Retinal pigment epithelial cell (primary cell): ENCODE measurements at places on chromosomes 7 and 10.

DNA sequence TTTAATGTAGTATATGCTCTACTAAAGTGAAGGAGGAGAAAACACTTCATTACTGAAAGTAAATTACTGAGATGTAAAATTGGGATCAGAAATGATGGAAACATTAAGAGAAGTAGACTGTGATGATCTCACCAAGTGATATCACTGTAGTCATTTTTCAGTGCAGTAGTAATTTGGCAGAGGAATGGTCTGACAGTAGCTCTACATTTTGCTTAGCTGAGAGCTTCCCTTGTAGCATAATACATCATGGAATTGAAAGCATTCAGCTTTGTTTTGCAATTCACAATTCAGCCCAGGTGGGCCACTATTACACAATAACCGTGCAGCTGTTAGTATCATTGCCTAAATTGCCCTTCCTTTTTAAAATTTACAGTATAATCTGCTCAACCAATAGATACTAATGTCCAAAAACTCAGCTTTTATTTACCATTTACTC lies 19.4 kb upstream of the CABCOCO1 start:
- no peak for DNase-seq

- DNase-seq: no peak
These were observed 131.7 kb downstream of the DYNC1I1 start for GRCh38 chr7:95904099-95904498.

DNA sequence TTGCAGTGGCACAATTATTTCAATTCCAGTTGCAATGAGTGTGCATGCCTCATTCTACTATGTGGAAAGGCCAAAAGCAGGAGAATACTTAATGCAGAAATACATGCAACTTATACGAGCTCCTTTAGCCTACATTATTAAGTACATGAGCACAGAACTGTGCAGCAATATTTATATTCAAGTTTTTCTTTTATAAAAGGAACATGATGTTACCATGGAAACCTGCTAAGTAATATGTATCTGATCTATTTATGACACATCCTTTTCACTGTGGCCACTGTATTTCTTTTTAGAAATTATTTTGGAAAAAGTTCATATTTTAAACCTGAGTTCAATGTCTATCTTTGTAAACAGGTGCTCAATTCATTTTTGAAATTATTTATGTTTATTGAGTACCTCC lies 88.9 kb downstream of the ELAPOR2 start:
- DNase-seq: no peak

GRCh38 chr10:47158116-47159071 lies 141.6 kb upstream of the GDF10 start:
- no peak for DNase-seq

DNA sequence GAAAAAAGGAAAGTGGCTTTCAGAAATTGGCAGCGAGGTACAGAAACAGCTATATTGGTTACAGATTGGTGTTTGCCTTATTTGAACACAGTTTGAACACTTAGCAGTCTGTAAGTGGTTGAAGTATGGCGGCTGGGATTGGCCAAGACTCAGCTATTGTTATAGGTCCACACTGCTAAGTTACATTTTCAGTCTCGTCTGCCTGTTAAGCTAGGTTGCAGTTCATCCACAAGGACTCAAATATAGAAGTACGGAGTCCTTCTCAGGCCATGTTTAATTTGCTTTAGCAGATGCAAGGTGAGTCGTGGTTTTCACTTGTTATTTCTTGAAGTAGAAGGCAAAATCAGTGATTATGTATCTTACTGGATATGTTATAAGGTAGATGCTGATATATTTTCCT lies 73.1 kb downstream of the STK31 start:
- no peak for DNase-seq

DNA sequence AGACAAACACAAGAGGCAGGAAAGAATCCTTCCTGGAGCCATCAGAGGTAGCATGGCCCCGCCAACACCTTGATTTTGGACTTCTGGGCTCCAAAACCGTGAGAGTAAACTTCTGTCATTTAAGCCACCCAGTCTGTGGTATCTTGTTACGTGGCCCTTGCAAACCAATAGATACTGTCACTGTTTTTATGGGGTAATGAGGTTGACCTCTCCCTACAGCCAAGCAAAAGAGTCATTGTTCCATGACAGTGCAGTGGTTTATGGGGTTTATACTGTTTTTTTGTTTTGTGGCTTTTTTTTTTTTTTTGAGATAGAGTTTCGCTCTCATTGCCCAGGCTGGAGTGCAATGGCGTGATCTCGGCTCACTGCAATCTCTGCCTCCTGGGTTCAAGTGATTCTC lies 32.8 kb downstream of the KIAA1549 start:
- DNase-seq: no peak

DNA sequence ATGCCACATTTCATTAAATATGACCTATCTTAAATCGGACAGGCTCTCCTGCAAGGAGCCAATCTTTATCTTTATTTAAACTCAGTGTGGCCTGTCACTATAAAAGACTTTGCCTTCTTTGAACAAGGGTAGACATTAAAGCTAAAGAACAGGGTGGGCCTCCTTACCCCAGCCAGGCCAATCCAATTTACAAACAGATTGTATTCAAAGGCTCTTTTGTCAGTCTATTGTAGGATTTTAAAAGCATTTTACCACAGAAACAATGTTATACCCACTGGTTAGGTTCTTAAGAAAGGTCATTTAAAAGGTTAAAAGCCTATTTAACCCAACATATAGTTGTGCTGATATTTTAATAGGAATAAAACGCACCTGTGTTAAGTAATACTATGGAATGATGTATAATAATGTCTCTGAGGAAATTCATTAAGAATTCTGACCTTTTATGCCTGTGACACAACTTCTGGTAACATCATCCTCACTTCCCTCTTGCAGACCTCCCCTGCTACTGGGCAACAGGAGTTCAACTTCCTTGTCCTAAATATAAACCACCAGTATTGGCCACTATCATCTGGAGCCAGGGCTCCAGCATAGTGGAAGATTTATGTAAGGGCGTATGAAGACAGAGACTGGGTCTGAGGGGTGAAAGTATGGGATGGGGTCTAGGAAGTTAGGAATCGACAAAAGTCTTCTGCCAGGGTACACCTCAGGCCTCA lies 32.5 kb downstream of the MTERF1 start:
- no peak for DNase-seq

DNA sequence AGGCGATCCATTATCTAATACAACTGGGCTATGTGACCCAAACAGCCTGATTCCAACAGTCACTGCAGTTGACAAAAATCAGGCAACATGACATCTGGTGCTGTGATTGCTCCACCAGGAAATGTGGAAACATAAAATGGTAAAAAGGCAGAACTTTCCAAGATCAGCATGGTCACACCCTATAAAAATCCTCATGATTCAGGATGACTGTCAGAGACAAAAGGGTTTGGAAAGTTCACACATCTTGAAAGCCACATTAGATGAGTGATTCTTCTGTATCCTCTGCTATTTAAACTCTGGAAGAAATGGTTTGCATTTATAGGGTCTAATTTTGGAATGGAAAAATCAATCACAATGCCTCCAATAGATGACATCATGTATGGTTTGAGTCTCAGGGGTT lies 662.6 kb upstream of the IGFBP3 start:
- no peak for DNase-seq

GRCh38 chr10:125768219-125768855 lies 7.3 kb downstream of the MMP21 start:
- peak; percentile 87 for DNase-seq

DNA sequence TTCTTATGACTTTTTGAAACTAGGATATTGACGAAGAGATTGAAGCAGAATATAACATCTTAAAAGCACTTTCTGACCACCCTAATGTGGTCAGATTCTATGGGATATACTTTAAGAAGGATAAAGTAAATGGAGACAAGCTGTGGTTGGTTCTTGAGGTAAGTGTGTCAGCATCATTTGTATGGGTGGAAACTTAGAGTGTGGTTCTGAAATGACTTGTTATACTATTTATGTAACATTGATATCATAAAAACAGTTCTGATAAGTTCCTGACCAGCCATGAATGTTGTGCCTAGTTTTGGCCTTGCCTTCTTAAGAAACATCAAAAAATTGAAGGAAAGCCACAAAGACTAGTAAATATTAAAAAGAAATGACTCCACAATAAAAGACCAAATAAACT lies 20.8 kb downstream of the MYO3A start:
- no peak for DNase-seq

GRCh38 chr10:90813594-90814365 lies 44.1 kb downstream of the HTR7 start:
- no peak for DNase-seq

GRCh38 chr10:71873582-71874211 lies 22.6 kb upstream of the PSAP start:
- no peak for DNase-seq

- no peak for DNase-seq
These were observed 108.8 kb downstream of the ADCYAP1R1 start for GRCh38 chr7:31160941-31161340.

DNA sequence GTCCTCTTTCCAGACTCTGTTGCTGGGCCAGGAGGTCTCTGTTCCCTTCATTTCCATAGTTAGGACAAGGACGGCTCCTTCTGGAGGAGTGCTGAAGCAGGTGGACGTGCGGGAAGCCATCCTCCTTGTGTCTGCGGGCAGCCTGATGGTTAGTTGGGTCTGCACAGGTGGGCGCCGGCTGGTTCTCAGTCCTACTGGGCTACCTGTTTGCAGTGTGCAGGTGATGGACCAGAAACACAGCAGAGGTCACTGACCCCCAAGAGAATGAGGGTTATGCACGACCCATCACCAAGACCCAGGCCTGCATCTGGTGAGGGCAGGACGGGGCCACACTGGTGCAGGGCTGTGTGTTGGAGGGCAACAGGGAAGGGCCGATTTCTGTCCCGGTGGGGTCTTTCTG lies 7.8 kb downstream of the RARRES2 start:
- DNase-seq: no peak

DNA sequence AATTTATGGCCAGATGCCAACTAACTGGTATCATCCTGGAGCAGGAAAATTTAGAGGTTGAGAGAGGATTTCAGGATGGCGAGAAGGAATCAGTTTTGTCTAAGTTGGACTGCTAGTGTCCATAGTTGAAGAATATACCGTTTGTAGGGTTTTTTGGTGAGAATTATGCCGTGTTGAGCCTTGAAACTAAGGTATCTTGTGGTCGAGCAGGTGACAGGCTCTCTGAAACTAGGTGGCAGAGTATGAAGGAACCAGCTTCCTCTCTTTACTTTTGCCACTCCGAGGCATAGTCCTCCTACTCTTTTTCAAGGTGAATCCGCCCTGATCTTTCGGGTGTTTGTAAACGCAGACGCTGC lies 9.7 kb downstream of the MDFIC start:
- DNase-seq: no peak

DNA sequence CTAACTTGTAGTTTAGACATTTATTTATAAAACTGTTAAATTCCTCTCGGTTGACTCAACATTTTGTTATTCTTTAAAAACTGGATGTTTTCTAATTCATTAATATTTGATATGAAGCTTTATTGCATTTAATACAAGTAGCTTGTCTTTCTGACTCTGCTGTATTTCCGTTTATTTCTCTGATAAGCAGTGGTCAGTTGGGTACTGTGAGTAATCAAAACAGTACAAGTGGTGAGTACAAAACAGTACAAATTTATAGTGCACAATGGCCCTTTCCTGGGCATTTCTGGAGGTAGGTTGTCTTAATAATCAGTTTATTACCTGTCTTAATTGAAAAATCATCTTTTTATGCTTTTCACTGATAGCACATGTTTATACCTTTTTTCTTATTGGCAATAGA lies 182.7 kb downstream of the CCSER2 start:
- DNase-seq: no peak

DNA sequence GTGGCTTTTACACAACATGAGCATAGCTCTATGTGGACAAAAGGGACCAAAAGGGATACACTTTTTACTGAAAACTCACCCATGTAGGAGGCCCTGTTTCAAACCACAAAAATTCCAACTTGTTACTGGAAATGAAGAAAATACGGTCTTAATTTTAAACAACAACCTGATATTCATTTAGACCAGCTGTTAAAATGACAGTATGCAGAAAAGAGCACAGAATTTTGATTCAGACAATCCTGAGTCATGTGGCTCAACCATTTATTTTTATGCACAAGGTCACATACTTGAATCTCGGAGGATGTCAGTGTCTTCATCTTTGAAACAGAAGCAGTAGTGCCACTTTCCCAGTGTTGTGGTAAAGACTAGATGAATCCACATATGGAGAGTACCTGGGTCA lies 426.5 kb upstream of the NFE2L3 start:
- DNase-seq: no peak

- no peak for DNase-seq
These were observed 45.5 kb downstream of the CLEC2L start for GRCh38 chr7:139568813-139569490.

- DNase-seq: peak; percentile 30
These were observed 3.6 kb downstream of the ZSCAN21 start for GRCh38 chr7:100053215-100053614.

DNA sequence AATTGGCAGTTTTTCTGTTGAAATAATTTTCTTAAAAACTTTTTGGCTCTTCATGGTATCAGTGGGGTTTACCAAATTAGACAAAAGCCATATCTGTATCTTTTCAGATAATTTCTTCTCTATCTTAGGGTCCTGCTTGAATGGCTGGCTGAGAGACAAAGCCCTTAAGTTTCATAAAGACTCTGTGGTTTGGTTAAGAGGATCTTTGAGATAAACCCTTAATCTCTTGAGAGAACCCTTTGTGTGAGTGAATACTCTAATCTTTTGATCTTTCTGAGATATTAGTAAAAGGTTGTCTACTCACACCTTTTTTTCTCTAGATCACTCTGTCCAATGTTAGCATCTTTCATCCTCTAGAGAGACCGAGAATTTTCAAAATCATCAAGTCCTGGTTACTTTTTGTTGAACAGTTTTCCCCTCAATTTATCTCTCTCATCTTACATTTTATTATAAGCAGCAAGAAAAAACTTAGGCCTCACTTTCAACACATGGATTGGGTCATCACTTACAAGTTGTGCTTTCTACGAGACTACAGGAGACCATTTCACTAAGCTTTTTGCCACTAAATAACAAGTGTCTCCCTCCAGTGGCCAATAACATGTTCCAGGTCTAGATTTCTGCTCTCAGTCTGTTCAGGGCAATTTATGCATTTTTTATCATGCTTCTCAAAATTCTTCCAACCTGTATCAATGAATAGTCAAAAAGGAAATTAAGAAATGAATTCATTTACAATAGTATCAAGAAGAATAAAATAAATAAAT lies 28.4 kb downstream of the DNAJC9 start:
- no peak for DNase-seq

- DNase-seq: no peak
These were observed 13.0 kb downstream of the EN2 start for GRCh38 chr7:155470686-155471638.

DNA sequence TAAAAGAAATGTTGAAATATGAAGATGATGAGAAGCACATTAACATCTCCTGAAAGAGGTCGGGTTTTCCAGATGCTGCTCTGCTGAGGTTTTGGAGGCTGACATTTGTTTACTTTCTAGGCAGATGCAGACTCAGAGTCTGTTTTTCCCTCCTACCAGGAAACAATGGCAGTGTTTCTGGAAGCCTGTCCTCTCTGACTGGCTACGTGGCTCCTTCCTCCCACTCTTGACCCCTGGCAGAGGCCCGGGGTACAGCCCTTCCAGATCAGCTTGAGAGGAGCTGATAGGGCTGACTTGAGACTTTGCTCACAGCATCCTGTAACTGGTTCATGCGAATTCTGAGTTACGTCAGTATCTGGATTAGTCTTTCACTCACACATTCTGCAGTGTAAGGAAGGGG lies 41.1 kb upstream of the IL15RA start:
- no peak for DNase-seq
